ENCODE measurements at places on chromosomes 2 and 18.
A peak's percentile ranks its signal among the peaks of the same experiment; 100 is the strongest.

DNA sequence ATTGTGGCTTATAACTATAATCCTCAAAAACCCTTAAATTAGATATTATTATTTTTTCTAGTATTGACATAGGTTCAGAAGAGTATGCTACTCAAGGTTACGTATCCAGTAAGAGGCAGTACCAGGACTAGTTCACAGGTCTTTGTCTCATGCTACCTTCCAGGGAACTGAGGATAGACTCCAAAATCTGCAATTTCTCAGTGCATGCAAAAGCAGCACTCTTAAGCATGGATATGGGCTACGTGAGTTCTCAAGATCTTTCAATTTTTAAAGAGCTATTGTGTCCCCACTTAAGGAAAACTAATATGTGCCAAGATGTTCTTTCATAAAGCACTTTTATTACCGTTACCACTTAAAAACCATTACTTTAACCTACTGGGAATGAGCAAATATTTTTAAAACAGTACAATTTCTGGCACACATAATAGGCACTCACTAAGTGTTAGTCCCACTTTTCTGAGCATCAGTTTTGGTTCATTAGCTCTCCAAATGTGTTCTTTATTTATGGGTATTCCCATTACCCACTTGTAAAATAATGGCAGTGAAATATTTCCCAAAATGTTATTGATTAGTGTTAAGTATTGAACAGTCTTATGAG lies 113.8 kb upstream of the TTN start:
- no peak for DNase-seq

DNA sequence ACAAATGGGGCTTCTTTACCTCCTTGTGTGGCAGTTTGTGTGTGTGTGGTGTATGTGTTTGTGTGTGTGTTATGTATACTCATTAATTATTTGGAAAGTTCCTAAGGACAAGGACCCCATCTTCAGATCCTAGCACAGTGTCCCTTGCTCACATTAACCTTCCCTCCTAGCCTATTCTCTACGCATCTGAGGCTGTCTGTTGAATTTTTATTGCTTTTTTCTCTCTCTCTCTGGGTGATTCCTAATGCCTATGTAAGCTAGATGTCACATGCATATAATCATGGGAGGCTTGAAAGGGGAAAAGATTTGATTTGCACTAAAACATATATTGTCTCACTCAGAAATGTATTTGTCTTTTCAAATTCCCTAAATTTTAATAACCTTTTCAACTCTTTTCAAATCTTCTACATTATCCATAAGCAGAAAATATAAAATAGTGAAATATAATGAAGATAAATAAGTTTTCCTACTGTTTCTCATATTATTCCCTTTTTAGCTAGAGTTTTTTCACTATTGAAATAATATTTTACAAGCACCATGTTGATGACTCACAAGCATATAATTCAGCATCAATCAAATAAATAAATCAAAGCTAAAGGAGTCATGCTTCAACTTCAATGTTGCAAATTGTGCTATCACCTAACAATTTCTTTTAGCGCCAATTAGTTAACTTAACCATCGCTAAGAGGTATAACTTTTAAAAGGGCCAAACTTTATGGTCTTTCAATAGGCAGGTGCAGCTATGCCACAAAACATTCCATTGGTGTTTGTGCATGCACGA lies 199.0 kb upstream of the ERBB4 start:
- DNase-seq = no peak

- no peak for DNase-seq
Measured at GRCh38 chr2:198188982-198189381, 384.6 kb downstream of the PLCL1 start.

DNA sequence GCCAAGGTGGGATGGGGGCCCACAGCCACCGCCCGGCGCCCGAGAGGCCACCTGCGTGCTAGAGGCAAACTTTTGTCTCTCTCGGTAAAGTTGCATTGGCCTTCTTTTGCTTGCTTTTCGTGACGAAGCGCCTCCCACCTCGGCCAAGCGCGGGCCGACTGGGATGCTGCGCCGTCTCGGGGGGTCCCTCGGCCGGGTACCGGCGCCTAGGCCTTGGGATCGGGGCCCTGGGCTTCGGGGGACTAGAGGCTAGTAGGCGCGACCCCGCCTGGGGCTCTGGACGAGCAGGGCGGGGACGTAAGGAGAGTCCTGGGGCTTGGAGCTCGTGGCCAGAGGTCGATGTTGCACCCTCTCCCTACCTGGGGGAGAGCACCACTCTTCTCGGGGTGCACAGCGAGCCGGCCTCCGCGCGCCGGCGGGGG lies 545 bp downstream of the GLI2 start:
- no peak for DNase-seq

- DNase-seq = no peak
Measured at GRCh38 chr2:27489118-27489497, 435 bp downstream of the IFT172 start.

GRCh38 chr2:152693033-152693432 lies 24.2 kb downstream of the PRPF40A start:
- DNase-seq = no peak

GRCh38 chr18:2932247-2933181 lies 80.4 kb downstream of the LPIN2 start:
- DNase-seq = peak; percentile 52

GRCh38 chr2:170571612-170572011 lies 143.5 kb upstream of the SP5 start:
- no peak for DNase-seq

DNA sequence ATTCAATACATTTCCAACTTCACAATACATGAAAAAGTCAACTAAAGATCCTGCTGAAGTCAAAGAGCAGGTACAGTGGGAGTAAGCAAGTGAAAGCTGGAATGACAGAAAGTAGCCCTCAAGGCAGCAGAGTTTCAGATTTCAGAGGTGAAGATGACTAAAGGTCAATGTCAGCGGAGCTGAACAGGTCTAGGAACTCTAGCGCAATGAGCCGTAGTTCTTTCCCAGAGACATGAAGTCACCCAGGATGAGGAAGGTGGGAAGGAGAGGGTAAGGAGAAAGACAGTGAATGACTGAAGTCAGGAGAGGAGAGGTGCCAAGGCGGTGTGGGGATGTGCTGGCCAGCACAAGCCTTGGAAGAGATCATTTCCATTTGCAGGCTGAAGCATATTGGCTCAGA lies 28.1 kb downstream of the PTPN2 start:
- no peak for DNase-seq

GRCh38 chr2:230564805-230565779 lies 147.6 kb upstream of the CAB39 start:
- DNase-seq = no peak

DNA sequence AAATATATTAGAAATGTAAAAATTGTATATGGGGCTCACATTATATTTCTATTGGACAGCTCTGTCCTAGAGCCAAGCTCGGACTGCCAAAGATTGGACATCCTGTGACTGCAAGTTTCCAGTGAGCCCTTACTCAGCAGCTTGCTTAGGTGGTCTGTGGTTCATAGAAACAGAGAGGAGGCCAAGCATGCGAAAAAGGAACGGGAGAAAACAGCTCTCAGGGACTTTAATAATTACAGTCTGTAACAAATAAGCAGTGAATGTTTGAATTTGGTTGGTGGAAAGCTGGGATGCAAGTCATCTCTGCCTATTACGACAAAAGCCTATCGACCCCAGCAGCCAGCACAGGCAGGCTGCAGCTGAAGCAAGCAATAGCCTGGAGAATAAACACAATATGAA lies 35.6 kb downstream of the WIPF1 start:
- peak; percentile 9 for DNase-seq

- DNase-seq = no peak
Measured at GRCh38 chr2:196592911-196593881, 46.3 kb upstream of the CCDC150 start.

DNA sequence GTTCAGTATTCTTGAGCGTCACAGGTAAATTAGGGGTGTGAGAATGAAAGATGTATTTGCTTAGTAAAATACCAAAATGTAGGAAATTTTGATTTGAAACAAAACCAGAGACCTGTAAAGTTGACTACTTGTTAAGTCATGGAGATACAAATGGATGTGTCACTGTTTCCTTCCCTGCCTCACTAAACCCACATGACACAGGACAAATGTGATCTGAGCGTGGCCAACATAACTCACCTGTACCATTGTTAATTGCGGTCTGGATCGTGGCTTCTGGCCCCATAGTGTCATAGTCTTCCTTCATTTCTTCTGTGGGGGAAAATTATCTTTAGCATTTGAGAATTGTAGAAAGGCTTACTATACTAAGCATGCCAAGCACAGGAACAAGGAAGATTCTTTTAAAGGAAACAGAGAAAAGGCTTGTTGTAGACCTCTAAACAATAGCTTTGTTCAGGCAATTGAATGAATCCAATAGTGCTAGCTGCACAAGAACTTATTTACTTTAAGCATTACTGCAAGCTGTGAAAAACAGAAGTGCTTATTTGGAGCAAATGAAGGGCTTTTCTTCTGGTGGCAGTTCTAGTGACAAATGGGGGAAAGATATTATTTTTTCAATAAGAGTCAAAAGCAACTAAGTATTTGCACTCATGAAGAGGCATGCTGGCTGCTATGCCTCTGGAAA lies 95.2 kb downstream of the ZEB2 start:
- DNase-seq = no peak

GRCh38 chr18:13285874-13286273 lies 67.3 kb downstream of the LDLRAD4 start:
- no peak for DNase-seq

GRCh38 chr2:174704642-174705041 lies 59.6 kb downstream of the CHRNA1 start:
- DNase-seq = no peak

- DNase-seq = no peak
Measured at GRCh38 chr18:35457140-35457704, 40.5 kb downstream of the INO80C start.

DNA sequence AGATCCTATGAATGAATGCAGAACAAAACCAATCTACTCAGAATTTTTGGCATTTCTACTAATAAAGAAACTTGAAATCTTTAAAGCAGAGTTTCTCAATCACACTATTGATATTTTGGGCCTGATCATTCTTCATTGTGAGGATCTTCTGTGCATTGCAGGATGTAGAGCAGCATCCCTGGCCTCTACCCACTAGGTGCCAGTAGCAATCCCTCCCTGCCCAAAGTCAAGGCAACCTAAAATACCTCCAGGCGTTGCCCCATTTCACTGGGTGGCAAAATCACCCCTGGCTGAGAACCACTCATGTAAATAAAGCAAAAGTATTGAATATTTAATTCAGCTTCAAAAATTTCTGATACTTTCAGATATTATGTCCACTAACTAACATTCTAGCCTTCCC lies 213.0 kb downstream of the SP3 start:
- no peak for DNase-seq

DNA sequence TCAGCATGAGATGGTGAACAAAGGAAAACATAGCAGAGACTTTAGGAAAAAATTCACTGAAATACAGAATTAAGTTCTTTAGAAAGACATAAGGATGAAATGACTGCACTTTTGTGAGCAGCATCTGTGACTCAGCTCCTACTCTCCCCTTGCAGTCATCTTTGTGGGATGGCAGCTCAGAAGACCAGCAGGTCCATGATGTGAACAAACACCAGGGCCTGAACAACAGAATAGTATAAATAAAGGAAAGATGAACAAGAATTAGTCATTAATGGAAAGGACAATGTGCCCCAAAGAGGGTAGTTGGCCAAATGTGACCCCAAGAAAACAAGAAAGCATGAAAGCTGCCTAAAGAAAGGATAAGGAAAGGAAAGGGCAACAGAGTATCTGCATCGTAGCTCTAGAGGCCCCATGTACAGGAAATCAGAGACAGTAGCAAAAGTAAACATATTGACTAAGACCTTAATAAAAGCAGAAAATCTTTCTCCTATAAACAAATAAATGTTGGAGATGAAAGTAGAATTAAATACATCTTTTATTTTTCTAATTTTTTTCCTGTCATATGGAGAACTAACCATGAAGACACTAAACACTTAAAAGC lies 318.0 kb downstream of the ZEB2 start:
- DNase-seq = no peak

GRCh38 chr2:79122676-79123075 lies 2.4 kb downstream of the REG1A start:
- DNase-seq = no peak

DNA sequence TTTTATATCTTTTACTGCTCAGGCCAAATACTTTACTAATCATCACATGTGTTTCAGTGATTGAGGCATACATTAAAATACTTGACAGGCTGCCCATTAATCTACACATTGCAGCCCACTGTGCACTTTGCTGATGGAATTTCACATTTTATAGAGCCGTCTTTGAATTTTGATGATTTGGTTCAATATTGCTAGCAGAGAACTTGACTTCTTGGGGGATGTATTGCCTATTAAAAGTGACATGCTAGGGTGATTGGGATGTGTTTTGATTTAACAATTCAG lies 1291.0 kb upstream of the GYPC start:
- no peak for DNase-seq

DNA sequence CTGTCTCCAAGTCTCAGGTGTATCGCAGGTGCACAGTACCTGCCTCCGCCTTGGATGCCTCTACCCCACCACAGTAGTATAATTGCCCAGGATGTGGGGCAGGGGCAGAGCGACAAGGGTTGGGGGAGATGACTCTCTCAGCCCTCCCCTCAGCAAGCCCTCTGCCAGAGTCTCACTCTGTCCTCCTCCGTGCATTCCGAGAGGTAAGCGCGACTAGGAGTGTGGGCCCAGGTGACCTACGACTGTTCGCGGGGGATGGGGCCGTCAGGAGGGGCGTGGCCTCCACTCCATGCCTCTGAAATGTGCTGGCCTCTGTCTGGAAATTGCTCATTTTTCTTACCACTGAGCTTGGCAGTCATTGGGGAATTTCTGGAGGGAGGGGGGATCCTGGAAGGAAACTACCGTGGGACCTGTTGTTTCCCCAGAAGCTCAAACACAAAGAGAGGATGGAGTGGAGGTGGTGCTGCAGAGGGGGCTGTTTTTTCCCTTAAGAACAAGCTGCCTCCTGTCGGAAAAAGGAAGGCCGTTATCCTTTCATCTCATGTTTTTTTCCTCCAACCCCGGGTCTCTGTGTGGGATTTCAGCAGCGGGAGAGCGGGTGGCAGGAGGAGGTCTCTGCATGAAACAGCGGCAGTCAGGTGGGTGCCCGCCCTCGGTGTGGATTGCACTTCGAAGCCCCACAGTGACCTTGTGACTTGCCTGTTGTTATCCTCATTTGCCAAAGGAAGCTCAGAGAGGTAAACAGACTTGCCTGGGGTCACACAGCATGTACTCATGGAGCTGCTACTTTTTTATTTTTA lies 13.0 kb upstream of the RALB start:
- DNase-seq = peak; percentile 78

GRCh38 chr2:137231628-137232027 lies 466.3 kb downstream of the THSD7B start:
- DNase-seq = no peak

Data from astrocyte of the cerebellum (primary cell).